ENCODE measurements at places on chromosomes 4 and X.
A peak's percentile ranks its signal among the peaks of the same experiment; 100 is the strongest.

DNA sequence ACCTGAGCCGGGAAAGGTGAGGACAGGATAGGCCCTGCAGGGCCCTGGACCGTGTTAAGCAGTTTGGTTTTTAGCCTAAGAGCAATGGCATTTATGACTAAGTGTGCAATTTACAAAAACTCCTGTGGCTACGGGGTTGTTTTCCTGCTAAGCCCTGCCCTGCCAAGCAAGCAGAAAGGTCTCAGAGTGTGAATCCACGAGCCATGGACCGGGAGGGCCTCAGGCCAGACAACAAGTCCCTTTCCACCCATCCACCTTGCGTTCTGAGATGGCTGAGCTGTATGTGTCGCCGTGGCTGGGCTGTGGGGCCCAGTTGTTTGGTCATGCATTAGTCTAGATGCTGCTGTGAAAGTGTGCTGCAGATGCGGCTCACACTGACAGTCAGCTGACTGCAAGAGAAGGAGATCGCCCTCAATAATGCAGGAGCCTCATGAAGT lies 33.9 kb upstream of the AFAP1 start:
- DNase-seq = no peak

DNA sequence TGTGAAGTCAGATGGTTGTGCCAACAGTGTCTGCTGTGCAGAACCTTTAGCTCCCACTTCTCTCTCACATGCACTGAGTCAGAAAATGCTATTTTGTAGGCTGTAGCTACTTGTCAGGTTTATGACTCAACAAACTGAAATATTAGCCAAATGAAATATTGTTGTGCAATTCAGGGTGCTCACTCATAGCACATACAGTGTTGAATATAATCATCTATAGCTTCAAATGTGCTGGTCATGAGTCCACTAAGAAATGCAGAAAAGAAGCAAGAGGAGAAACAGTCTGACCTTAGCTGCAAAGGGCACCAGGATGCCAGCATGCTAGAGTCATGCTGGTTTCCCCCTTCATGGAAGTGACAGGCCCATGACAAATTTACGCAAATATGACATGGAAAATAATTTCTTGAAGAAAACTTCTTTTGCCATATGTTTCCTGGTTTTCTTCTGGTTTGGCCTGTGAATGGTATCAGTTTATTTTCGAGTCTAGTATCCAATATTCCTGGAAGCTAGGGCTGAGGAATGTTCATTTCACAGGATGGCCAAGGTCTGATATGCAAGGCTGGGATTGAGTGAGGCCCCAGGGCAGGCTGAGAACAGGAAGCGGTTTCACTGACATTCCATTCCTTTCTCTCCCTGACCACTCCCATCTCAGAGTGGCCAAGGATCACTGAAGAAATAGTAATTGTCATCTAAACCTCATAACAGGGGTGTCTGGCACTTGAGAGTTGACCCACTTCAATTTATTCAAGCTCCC lies 10.3 kb upstream of the CXCL2 start:
- DNase-seq = no peak

DNA sequence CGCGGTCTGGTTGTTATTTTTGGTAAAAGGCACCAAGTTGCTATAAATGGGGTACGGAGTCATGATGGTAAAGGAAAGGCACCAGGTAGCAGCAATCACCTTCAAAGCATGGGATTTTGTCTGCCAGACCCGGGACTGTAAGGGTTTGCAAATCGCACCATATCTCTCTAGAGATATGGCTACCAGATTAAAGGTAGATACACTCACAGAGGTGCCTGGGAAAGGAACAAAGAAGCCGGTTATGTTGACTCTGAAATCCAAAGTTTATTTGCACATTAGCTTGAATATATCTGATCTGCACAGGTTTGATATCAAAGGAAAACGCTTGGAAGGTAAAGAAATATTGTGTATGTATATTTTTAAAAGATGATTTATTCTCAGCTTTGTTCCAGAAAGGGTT lies 4.6 kb downstream of the CCKAR start:
- DNase-seq = no peak

- no peak for DNase-seq
Measured at GRCh38 chrX:113510586-113510985, 670.0 kb upstream of the AMOT start.

DNA sequence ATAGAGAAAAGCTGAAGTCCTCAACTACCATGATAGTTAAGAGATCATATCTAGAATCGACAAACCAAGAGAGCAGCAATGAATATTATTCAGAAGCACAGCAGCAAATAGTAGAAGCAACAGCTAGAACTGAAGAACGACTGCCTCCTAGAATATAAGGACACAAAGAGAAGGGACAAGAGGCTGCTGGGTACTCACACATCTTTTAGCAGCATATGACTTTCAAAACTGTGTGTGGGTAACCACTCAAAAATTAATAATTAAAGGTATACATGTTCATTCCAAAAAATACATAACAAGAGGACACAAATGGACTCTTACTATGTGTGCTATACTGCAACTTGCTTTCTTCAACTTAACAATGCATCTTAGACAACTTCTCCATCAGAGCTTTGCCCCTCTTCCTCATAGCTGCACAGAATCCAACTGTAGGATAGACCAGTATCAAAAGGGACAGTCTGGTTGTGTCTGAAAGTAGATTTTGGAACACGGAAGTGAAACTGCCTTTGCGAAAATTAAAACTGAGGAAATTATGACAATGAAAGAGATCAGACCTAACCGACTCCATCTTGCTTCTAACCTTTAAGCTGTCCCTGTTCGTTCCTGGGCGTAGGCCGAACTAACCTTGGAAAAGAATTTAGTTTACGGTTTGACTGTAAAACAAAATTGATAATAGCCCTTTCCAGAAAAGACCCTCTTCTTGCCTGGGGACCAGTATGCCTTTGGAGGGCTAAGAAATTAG lies 125.7 kb downstream of the SH3KBP1 start:
- no peak for DNase-seq

GRCh38 chr4:37976991-37977470 lies 16.8 kb downstream of the PTTG2 start:
- peak; percentile 80 for DNase-seq

GRCh38 chrX:460823-461640 lies 74.3 kb upstream of the PPP2R3B start:
- no peak for DNase-seq

DNA sequence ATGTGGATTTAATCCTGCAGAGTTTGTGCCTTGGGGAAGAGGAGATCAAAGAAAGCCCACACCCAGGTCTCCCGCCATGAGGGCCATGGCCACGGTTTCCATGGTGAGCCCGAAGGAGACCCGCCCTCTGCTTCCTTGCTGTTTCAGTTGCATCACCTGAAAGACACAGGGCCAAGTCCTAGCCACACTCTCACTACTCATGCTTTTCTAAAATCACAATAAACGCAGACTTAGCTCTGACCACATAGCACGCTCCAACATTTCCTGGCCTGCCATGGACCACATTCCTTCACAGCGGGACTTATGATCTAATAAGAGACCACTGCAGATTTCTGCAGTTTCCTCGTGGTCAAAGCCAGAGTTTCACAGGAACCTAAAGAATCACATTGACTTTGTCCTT lies 426.0 kb upstream of the NR3C2 start:
- no peak for DNase-seq

GRCh38 chr4:95869961-95870500 lies 30.1 kb downstream of the PDHA2 start:
- DNase-seq = no peak

Measured in NCI-H526 (cell line).